ENCODE measurements at places on chromosomes 13 and 19.
A peak's percentile ranks its signal among the peaks of the same experiment; 100 is the strongest.

GRCh38 chr13:72651144-72651543 is 76.3 kb downstream of the MZT1 start:
- DNase-seq, result no peak

GRCh38 chr13:99331881-99332293 is 24.7 kb upstream of the GPR183 start:
- no peak for DNase-seq

GRCh38 chr13:93726173-93726957 is 499.8 kb downstream of the GPC6 start:
- DNase-seq, result no peak

DNA sequence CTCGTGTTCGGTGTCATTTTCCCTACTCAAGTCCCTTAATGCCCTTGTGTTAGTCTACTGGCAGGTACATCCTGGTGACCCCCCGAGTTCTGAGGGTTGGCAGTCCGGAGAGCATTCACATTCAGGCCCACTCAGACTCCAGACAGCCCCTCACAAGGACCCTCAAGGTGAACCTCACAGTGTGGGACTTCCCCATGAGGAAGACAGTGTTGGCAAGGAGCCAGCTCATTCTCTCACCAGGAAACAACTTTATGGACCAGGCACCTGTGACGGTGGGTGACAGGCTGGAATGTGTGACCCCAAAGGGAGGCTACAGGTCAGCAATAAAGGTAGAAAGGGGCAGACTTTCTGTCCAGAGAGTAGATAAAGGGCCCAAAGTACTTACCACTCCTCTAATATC is 24.5 kb downstream of the RDH8 start:
- peak; percentile 43 for DNase-seq

GRCh38 chr19:15813916-15814315 is 1.5 kb downstream of the OR10H1 start:
- DNase-seq, result no peak

- no peak for DNase-seq
These were observed 8.4 kb upstream of the CEBPA start for GRCh38 chr19:33310606-33311325.

GRCh38 chr13:22127277-22128164 is 456.6 kb downstream of the FGF9 start:
- DNase-seq, result no peak

DNA sequence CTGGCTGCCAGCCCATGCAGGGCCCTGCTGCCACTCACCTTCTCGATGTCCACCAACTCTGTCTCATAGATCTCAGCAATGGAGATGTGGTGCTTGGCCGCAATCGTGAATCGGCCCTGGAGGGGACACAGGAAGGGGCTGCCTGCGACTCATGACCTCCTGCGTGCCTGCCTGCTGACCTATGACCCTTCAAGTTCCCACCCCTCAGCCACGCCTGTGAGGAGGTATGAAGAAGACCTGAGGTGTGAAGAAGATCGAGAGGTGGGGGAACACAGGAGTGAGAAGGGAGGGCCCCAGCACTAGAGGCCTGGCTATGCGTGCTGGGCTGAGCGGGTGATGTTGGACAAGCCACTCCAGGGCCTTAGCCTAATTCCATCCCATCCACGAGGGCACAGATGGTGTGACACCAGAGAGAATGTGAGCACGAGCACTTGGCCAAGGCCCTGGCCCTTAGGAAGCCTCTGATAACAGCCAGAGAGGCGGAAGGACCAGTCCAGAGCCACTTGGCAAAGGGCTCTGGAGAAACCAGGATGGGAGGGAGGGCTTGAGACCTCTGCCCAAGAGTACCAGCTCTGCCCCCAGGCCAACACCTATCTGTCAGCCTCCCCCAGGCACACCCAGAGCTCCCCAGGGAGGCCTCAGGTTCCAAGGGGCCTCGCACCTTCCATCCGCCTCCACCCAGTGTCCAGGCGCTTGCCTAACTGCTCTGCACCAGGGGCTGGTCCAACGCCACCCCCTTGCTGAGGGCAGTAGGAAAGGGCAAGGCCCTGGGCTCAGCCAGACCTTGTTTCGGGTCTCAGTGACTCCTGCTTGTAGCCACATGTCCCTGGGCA is 9.6 kb upstream of the KPTN start:
- no peak for DNase-seq

DNA sequence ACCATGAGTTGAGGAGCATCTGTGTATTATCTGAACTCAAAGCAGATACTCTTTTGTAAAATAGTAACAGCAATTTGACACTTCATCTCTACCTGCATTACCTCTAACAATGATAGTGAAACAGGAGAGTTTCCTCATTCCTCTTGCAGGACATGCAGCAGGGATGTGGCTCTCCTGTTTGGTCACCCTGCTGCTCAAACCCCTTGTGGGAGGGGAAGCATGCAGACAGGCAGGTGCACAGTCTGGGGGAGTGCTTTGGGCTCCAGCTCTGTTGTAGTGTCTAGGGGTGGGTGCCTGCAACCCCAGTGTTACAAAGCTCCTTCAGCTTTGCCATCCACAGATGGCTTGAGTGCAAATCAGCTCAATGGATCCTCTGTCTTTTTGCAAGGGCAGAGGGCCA is 827.6 kb downstream of the DACH1 start:
- no peak for DNase-seq

GRCh38 chr19:36023432-36023831 is 9.2 kb downstream of the CLIP3 start:
- DNase-seq, result no peak

- no peak for DNase-seq
These were observed at the start of gene TMEM86B for GRCh38 chr19:55228403-55229031. Gene TMEM86B (minus strand): TSS chr19:55228763. CDS start chr19:55228741, 22 bp downstream.

DNA sequence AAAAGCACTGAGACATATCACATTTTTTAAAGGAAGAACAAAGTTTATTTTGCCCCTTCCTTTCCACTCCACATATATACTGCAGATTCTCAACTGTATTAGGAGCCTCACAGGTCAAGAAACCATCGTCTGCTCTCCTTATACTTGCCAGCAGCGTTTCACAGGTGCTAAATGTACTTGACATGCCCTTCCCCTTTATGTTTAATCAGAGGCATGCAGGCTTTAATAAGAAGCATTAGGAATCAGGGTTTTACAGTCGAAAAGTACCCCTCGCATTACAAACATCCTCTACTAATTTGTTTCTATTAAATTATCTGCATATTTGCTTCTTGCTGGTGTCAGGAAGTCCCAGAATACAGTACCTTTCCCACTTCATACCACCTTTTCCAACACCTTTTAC is 3.7 kb upstream of the RAP2A start:
- no peak for DNase-seq

GRCh38 chr13:113272701-113273181 is 24.3 kb upstream of the LAMP1 start:
- no peak for DNase-seq
